Activated T-helper 1 cell treated with anti-CD3 and anti-CD28 coated beads, Interleukin-12 subunit alpha, Interleukin-12 subunit beta, Interleukin-2, Interleukin-4 antibody, amounts not matched to agents 30 ng/mL and 10 ng/mL and 1 ng/mL, durations not matched to agents 14 hours and 24 hours and 36 hours (primary cell): ENCODE measurements at places on chromosomes 1 and 21. TPM values are rescaled to one million over a fixed set of nuclear protein-coding genes. Genes with fewer than 3 reads are reported as not detected.
A peak's percentile ranks its signal among the peaks of the same experiment; 100 is the strongest.

FCGR1A gene
- not detected in 2 replicates for total RNA-seq

RNF220 gene
- 103 and 107 TPM in 2 replicates for total RNA-seq

RIPPLY3 gene
- total RNA-seq = 0.10 TPM in 2 replicates

TNFRSF4 gene
- 788 and 811 TPM in 2 replicates for total RNA-seq

TSPAN2 gene
- total RNA-seq = 0.34 and 0.44 TPM in 2 replicates

DNA sequence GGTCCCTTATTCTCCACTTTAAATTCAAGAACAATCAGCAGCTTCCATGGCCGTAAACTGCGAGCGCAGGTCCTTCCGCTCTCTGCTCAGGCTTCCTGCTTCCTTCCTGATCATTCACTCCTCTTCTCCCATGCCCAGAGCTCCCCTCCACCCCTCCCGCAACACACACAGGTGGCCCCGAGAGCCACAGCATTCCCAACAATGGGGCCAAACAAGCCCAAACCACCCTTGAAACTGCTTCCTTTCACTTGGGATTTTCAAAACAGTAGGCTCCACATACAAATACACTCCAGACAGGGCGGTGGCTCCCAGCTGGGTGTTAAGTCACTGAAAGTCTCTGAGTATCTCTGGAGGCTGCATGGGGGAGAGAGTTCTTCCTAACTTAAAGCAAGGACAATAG is 11.4 kb downstream of the FAM89A start:
- no peak for DNase-seq

- DNase-seq = no peak
These were observed 472.2 kb upstream of the RUNX1 start for GRCh38 chr21:35521293-35521692.

GRCh38 chr1:38028105-38028591 is 15.6 kb downstream of the UTP11 start:
- DNase-seq = peak; percentile 38

DNA sequence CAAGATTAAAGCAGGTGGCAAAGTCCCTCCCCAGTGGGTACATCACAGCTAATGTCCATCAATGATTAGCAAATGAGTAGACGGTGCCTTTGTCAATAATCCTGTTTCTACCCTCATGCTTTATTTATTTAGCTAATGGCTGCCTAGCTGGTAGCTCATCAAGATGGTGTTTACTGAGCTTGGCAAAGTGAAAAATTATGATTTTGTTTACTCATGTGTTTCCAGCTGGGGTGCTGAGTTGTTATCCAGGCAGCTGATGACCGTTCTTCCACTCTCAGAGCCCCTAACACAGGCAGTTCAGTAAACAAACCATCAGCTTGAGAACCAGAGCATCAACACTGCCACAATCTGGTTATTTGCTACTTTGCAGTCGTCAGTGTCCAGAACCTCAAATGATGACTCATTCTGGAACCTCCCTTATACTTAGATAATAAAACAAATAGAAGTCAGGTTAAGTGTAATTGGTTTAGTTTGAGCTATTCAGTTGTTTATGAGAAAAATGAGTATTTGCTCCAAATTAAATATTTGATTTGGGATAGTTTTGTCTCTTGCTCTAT is 163.9 kb downstream of the ST6GALNAC5 start:
- DNase-seq = no peak

DNA sequence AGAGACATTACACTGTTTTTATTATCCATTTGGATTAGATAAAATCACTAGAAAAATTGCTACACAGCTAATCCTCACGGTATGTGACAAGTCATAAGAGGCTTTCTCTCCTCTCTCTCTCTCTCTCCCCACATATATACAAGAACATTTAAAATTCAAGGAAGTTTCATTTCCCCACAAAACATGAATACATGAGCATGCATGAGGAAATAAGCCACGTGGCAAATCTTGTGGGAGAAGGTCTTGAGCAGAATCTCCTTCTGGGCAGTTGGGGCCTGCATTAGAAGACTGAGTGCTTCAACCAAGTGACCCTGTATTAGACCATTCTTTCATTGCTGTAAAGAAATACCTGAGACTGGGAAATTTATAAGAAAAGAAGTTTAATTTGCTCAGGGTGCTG is 1313.1 kb downstream of the MRPL39 start:
- no peak for DNase-seq

GRCh38 chr1:201781437-201781836 is 47.5 kb upstream of the IPO9 start:
- no peak for DNase-seq

- no peak for DNase-seq
These were observed 737 bp upstream of the SMAP2 start for GRCh38 chr1:40372658-40373322.
